ENCODE measurements at places on chromosomes 1 and 21. TPM values are rescaled to one million over a fixed set of nuclear protein-coding genes. Genes with fewer than 3 reads are reported as not detected.

Gene RHCE
- total RNA-seq, result 3.1 TPM

Gene OPRD1
- not detected for total RNA-seq

Gene PRRX1
- not detected for total RNA-seq

Gene CITED4
- not detected for total RNA-seq

Gene GNL2
- 56.2 TPM for total RNA-seq

Gene SVBP
- 45.4 TPM for total RNA-seq

Gene OR6N2
- total RNA-seq, result not detected

Gene ZBTB7B
- total RNA-seq, result 17.1 TPM

Gene SPRR4
- total RNA-seq, result not detected

Gene KRTAP10-9
- not detected for total RNA-seq

Gene RIPK4
- not detected for total RNA-seq

DNA sequence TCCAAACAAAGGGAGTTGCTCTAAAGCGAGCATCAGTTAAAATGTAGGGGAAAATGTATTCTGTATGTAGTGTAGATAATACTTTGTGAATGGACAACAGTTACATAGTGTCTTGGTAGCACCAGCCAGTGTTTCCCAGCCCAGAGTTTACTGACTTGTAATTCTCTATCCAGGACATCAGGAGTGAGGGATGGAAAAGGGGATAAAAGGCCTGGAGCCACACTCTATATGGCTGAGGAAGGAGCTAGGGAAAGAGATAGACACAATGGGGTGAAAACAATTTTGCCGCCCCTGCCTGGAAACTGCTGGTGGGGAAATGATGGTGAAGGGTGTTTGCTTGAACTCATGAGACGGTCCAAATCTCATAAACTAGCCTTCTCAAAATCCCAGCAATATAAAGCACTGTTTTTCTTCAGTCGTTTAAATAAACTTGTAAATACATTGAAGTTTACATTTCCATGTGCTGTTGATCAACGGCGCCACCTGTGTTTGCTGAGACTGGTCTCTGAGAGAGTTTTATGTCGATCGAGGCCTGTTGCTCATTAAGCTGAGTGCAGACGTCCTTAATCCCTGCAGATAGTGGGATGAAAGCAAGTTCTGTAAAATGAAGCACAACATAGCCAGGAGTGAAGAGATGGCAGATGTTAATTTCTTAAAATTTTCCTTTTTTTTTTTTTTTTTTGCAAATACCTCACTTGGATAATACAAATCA, 27.9 kb upstream of the AGO1 start:
- H3K4me3 ChIP-seq, result no peak overlapping the region
- peaks cover 15% of the 10 kb centered on the region for H3K4me1 ChIP-seq
- no peak for DNase-seq
- no peaks in the 10 kb centered on the region for H3K27me3 ChIP-seq
- H3K27ac ChIP-seq, result no peak overlapping the region

GRCh38 chr21:39188521-39189139, 5.4 kb upstream of the PSMG1 start:
- peaks cover 81% of the 10 kb centered on the region for H3K4me1 ChIP-seq
- H3K27ac ChIP-seq, result peak overlapping the region; percentile 69
- H3K36me3 ChIP-seq, result peaks cover 23% of the 10 kb centered on the region
- no peaks in the 10 kb centered on the region for H3K27me3 ChIP-seq
- H3K4me3 ChIP-seq, result no peak overlapping the region

DNA sequence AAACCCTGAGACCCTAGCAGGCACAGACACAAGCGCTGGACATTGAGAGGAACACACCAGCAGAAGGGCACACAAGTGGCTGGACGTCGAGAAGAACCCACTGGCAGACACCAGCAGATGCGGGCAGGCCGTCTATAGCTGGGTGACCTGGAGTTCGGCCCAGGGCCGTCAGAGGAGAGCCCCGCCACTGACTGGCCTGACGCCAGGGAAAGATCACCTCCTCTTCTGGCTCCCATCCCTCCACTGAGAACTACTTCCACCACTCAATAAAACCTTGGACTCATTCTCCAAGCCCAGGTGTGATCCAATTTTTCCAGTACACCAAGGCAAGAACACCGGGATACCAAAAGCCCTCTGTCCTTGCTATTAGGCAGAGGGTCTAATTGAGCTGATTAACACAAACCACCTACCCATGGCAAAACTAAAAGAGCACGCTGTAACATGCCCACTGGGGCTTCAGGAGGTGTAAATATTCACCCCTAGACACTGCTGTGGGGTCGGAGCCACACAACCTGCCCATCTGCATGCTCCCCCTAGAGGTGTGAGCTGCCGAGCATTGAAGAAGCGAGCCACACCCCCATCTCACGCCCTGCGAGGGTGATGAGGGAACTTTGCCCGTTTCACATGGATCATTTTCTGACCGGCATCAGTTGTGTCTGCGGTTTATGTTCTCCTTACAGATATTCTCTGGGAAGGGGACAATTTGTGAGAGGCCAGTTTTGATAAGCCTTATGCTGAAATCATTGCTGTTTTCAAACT, 104.8 kb downstream of the HLX start:
- H3K27ac ChIP-seq, result no peak overlapping the region
- no peak overlapping the region for H3K4me3 ChIP-seq
- no peaks in the 10 kb centered on the region for H3K4me1 ChIP-seq
- H3K36me3 ChIP-seq, result no peaks in the 10 kb centered on the region

GRCh38 chr1:117615474-117615873, 9.6 kb downstream of the TENT5C start:
- peaks cover 13% of the 10 kb centered on the region for H3K4me1 ChIP-seq
- DNase-seq, result no peak
- no peak overlapping the region for H3K4me3 ChIP-seq
- H3K36me3 ChIP-seq, result no peaks in the 10 kb centered on the region
- H3K27ac ChIP-seq, result no peak overlapping the region

- no peak overlapping the region for H3K4me3 ChIP-seq
- peak overlapping the region; percentile 9 for H3K27ac ChIP-seq
- DNase-seq, result no peak
- no peaks in the 10 kb centered on the region for H3K27me3 ChIP-seq
Observed at GRCh38 chr1:11158720-11159321, 30.3 kb upstream of the ANGPTL7 start.

GRCh38 chr21:16194095-16194787, 464.5 kb downstream of the USP25 start:
- peak overlapping the region; percentile 51 for H3K4me3 ChIP-seq
- H3K27ac ChIP-seq, result no peak overlapping the region
- DNase-seq, result peak; percentile 77
- H3K36me3 ChIP-seq, result no peaks in the 10 kb centered on the region

DNA sequence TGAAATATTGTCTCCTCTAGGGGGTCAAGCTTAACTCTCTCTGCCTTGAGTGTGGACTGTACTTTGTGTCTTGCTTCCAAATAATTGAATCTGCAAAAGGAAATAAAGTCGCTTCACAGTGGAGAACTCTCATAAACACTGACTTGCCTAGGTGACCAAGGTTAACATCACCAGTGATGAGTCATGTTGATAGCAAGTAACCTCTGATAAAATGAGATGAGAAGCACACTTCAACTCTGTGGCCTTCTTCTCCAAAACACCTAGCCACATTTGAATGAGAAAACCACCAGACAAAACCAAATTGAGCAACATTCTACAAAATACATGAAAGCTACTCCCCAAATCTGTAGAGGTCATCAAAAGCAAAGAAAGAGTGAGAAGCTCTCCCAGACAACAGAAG, 37.6 kb downstream of the PDE4B start:
- no peaks in the 10 kb centered on the region for H3K36me3 ChIP-seq
- DNase-seq, result no peak
- no peaks in the 10 kb centered on the region for H3K27me3 ChIP-seq
- no peaks in the 10 kb centered on the region for H3K4me1 ChIP-seq
- H3K27ac ChIP-seq, result no peak overlapping the region
- H3K4me3 ChIP-seq, result no peak overlapping the region

- no peaks in the 10 kb centered on the region for H3K27me3 ChIP-seq
- DNase-seq, result no peak
- H3K4me1 ChIP-seq, result no peaks in the 10 kb centered on the region
Observed at GRCh38 chr21:16535102-16535422, 805.3 kb downstream of the USP25 start.

DNA sequence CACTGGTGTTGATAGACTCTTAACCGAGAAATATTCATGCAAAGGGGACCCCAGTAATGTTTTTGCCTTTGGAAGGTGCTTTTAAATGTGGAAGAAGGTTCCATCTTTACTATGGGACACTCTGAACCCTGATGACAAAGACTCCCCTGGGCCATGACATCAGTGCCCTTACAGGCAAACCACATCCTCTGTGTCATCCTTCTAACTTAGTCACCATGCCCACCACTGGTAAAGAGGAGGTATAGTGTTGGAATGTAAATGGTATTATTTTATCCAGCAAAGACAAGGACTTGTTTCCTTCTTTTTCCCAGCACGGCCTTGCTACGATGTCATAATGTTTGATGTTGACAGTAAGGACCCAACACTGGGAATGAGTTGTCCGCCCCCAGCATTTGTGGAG, 12.6 kb downstream of the METTL13 start:
- H3K4me3 ChIP-seq, result no peak overlapping the region
- H3K27ac ChIP-seq, result no peak overlapping the region
- H3K4me1 ChIP-seq, result no peaks in the 10 kb centered on the region
- no peak for DNase-seq
- H3K27me3 ChIP-seq, result no peaks in the 10 kb centered on the region
- H3K36me3 ChIP-seq, result peaks cover 43% of the 10 kb centered on the region

DNA sequence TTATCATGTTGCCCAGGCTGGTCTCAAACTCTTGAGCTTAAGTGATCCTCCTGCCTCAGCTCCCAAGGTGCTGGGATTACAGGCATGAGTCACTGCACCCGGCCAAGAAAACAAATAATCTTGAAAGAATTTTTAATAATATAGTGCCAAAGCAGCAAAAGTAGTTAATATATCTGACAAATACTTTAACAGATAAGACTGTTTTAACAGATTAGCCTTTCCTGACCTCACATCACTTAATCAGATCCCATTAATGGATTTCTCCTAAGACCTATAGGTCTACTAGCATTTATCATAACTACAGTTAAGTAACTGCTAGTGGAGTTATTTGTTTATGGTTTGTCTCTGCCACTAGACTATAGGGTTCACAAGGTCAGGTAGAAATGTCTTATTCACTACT, 61.1 kb upstream of the HP1BP3 start:
- DNase-seq, result no peak
- H3K27me3 ChIP-seq, result no peaks in the 10 kb centered on the region
- peaks cover 60% of the 10 kb centered on the region for H3K36me3 ChIP-seq
- no peak overlapping the region for H3K4me3 ChIP-seq
- H3K27ac ChIP-seq, result no peak overlapping the region
- no peaks in the 10 kb centered on the region for H3K4me1 ChIP-seq

DNA sequence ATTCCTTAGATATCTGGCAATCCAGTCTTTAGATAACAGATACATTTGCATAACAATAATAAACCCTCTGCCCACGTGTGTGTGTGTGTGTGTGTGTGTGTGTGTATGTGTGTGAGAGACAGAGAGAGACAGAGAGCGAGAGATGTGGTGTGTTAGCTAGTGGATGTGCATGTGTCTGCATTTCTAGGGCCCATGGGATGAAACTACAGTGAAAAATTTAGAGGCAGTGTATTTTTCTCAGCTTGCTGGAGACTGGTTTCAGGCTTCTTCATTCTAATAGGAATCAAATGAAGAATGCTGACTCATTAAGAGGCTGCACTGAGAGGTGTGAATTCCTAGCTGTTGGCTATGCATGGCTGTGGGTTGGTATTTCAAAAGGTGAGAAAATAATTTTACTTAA, 303.2 kb downstream of the LMX1A start:
- no peaks in the 10 kb centered on the region for H3K4me1 ChIP-seq
- no peak overlapping the region for H3K27ac ChIP-seq
- H3K36me3 ChIP-seq, result no peaks in the 10 kb centered on the region
- no peaks in the 10 kb centered on the region for H3K27me3 ChIP-seq
- DNase-seq, result no peak

GRCh38 chr1:151199873-151200581, 1.7 kb downstream of the PIP5K1A start:
- H3K27ac ChIP-seq, result peak overlapping the region; percentile 72
- H3K4me3 ChIP-seq, result peak overlapping the region; percentile 94
- DNase-seq, result no peak
- H3K4me1 ChIP-seq, result peaks cover 31% of the 10 kb centered on the region
- H3K27me3 ChIP-seq, result no peaks in the 10 kb centered on the region
- peaks cover 28% of the 10 kb centered on the region for H3K36me3 ChIP-seq

DNA sequence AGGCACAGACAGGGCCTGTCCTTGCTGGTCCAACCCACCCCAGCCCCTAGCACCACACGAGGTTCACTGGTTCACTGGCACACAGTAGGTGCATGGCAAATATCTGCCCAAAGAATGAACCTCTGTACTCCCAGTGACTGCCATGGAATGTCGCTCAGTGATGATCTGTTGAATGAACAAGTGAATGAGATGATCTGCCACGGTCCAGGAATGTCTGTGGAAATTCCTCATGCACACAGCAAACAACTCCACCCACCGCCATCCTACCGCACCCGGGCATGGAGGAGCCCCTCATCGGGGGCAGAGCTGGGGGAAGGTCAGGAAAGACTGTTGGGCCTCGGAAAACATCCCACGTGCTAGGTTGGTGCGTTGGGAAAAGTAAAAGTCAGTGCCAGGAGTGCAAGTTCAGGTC, 1.7 kb downstream of the HSPG2 start:
- H3K27ac ChIP-seq, result no peak overlapping the region
- no peaks in the 10 kb centered on the region for H3K36me3 ChIP-seq
- no peak for DNase-seq
- no peaks in the 10 kb centered on the region for H3K27me3 ChIP-seq

GRCh38 chr1:193013005-193013404, 46.2 kb downstream of the UCHL5 start:
- H3K4me3 ChIP-seq, result no peak overlapping the region
- no peak for DNase-seq
- no peaks in the 10 kb centered on the region for H3K27me3 ChIP-seq
- H3K4me1 ChIP-seq, result no peaks in the 10 kb centered on the region

- H3K4me1 ChIP-seq, result peaks cover 6% of the 10 kb centered on the region
- no peak overlapping the region for H3K4me3 ChIP-seq
- no peak for DNase-seq
- no peaks in the 10 kb centered on the region for H3K36me3 ChIP-seq
- no peak overlapping the region for H3K27ac ChIP-seq
- no peaks in the 10 kb centered on the region for H3K27me3 ChIP-seq
Observed at GRCh38 chr1:30299393-30299792, 424.0 kb downstream of the MATN1 start.

DNA sequence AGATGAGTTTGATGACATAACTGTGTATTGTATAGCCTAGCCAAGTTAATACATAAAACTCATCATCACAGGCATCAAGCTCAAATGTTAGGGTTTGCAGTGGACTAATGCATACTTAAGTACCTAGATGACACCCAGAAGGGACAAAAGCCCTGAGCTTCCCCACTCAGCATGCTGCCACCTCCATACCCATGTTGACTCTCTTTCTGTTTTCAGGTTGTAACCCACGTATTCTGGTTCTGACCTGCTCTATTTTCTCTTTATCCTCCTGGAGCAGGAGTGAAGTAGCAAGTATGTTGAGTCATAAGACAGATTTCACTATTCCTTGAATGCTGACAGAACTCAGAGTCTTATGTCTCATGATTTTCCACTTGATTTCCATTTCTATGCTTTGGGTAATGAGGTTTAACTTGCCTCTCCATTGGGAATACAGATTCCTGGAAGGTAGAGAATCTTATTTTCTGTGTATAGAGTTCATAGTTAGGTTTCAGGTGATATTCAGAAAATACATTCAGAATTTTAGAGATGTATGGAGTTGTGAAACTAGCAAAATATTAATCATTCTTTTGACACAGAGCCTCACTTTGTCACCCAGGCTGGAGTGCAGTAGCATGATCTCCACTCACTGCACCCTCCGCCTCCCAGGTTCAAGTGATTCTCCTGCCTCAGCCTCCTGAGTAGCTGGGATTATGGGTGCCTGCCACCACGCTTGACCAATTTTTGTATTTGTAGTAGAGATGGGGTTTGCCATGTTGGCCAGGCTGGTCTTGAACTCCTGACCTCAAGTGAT, 122.5 kb upstream of the KCNJ15 start:
- no peak overlapping the region for H3K27ac ChIP-seq
- no peaks in the 10 kb centered on the region for H3K27me3 ChIP-seq
- H3K4me1 ChIP-seq, result no peaks in the 10 kb centered on the region
- DNase-seq, result no peak
- H3K4me3 ChIP-seq, result no peak overlapping the region
